ENCODE measurements at places on chromosomes 3 and 15. TPM values are rescaled to one million over a fixed set of nuclear protein-coding genes. Genes with fewer than 3 reads are reported as not detected.
A peak's percentile ranks its signal among the peaks of the same experiment; 100 is the strongest.

DNA sequence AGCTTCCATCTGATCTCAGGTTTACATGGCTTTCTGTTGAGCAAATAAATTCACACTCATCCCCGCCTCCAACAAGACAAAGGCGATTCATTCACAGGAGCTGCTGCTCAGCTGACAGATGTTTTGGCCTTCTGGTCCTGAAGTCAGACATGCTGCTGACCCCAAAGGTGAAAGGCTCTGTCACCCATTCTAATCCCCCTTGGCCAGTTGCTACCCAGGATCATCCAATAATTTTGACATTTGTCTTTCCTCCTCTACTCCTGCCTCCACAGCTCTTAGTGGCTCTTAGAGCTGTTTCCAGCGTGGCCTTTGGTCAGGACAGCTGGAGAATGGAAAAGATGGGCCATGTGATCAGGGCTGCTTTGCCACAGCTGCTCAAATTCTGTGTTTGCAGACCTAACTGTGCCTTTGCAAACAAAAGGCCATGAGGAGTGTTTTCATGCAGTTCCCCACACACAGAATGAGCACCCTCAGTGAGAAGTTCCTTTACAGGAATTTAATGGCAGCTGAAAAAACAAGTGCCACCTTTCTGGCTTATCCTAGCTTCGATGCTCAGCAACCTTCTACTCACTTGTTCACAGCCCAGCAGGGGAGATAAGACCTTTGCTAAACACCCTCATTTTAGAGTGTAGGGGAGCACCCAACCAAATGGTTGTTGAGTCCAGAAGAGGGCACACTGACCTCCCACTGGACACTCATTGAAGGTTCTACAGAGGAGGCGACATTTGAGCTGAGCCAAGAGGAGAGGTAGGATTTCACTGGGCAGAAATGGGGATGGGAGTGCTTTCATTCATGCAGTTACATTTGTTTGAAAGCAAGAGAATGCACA lies 39.0 kb downstream of the CYP19A1 start:
- no peaks in the 10 kb centered on the region for H3K27me3 ChIP-seq
- no peaks in the 10 kb centered on the region for H3K36me3 ChIP-seq
- peak overlapping the region; percentile 48 for H3K27ac ChIP-seq
- no peak overlapping the region for H3K4me3 ChIP-seq
- no peak for DNase-seq
- H3K4me1 ChIP-seq: no peaks in the 10 kb centered on the region

The SENP7 gene
- total RNA-seq: 26.6 TPM

DNA sequence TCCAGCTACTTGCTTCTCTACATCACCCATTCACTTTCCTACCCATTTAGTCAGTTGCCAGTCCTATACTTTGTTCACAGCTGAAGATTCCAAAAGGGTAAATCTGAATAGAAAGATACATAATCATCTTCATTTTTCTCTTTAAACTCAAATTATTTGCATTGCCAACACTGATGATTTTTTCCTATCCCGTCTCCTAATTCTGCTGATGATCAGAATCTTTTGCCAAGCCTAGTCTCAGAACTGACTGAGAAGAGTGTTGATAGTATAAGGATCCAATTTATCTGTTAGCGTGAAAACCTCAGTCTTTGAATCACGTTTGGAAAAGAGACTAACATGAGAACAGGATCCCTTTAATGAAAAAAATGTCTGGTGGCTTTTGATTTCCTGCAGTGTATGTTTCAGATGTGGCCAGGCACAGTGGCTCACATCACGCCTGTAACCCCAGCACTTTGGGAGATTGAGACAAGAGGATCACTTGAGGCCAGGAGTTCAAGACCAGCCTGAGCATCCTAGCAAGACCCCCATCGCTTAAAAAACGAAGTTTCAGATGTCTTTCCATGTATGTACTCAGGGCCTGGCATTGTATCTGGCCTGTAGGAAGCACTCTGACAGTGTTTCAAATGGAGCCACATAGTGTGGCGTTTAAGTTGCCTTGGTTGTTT lies 169.4 kb downstream of the KLHL25 start:
- H3K4me1 ChIP-seq: no peaks in the 10 kb centered on the region
- peak overlapping the region; percentile 74 for H3K27ac ChIP-seq
- DNase-seq: no peak

DNA sequence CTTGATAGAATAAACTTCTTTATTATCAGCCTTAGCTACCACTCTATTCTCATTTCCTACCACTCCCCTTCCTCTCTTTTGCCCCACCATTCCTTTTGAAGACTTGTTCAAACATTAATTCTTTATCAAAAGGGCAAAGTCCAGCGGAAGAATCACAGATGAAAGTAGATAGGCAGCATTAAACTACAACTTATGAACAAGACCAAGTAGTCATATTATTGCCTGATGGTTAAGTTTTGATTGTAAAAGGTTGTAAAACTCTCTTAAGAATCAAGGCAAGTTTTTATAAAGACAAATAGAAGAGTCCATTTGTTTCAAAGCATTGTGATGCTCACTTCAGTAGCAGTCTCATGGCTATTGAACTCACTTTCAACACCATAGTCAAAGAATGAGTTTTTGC lies 22.4 kb upstream of the TGFBR2 start:
- H3K27me3 ChIP-seq: no peaks in the 10 kb centered on the region
- no peak overlapping the region for H3K27ac ChIP-seq
- no peaks in the 10 kb centered on the region for H3K36me3 ChIP-seq
- H3K4me3 ChIP-seq: no peak overlapping the region
- DNase-seq: no peak

The EPM2AIP1 gene
- total RNA-seq: 25.5 TPM

GRCh38 chr3:49906073-49906743 lies 2.5 kb upstream of the MST1R start:
- H3K27ac ChIP-seq: peak overlapping the region; percentile 54
- H3K36me3 ChIP-seq: peaks cover 4% of the 10 kb centered on the region
- H3K4me1 ChIP-seq: peaks cover 6% of the 10 kb centered on the region
- H3K27me3 ChIP-seq: no peaks in the 10 kb centered on the region
- no peak for DNase-seq

DNA sequence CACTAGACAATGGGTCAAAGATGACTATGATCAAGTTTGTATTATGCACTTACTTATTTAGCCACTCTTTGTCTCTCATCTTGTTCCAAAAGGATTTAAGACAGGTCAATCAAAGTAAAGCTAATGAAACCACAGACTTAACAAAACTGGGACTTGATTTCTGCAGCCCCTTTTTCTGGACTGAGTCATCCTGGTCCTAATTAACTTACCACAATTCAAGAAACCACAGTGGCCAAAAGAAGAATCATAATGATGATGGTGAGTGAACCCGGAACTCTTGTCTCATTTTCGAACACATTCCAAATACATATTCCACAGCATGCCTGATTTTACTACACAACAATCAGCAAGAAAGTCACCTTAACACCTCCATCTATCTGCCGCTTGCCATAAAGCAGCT lies 1333.0 kb downstream of the ROBO1 start:
- no peak overlapping the region for H3K4me3 ChIP-seq
- no peaks in the 10 kb centered on the region for H3K36me3 ChIP-seq
- H3K4me1 ChIP-seq: no peaks in the 10 kb centered on the region
- no peak for DNase-seq
- no peaks in the 10 kb centered on the region for H3K27me3 ChIP-seq

DNA sequence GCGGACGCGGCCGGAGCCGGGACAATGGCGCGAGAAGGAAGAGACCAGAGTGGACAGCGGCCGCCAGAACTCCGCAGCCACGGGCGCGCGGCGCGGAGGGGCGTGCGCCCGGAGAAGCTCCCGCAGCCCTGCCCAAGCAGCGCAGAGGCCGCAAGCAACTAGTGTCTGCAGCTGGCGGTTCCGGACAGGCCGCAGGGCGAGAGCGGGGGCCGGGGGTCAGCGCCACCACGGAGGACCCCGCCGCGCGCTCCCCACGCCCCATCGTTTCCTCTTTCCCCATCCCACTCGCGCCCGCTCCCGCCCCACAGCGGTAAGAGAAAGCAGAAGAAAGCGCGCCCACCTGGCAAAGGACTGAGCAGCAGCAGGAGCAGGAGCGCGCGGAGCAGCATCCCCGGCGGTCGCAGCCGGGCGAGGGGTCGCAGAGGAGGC lies 440 bp downstream of the PRTG start:
- H3K36me3 ChIP-seq: no peaks in the 10 kb centered on the region
- no peaks in the 10 kb centered on the region for H3K27me3 ChIP-seq
- peak overlapping the region; percentile 72 for H3K4me3 ChIP-seq
- H3K4me1 ChIP-seq: no peaks in the 10 kb centered on the region

GRCh38 chr3:124832782-124833709 lies 54.1 kb downstream of the ITGB5 start:
- H3K27ac ChIP-seq: peak overlapping the region; percentile 49
- H3K4me3 ChIP-seq: no peak overlapping the region
- H3K27me3 ChIP-seq: no peaks in the 10 kb centered on the region
- no peak for DNase-seq
- no peaks in the 10 kb centered on the region for H3K36me3 ChIP-seq

- H3K36me3 ChIP-seq: no peaks in the 10 kb centered on the region
- no peak overlapping the region for H3K4me3 ChIP-seq
- DNase-seq: no peak
- H3K4me1 ChIP-seq: no peaks in the 10 kb centered on the region
- H3K27ac ChIP-seq: no peak overlapping the region
- H3K27me3 ChIP-seq: no peaks in the 10 kb centered on the region
Measured at GRCh38 chr15:59424616-59425015, 13.4 kb upstream of the FAM81A start.

GRCh38 chr15:54843006-54843405 lies 353.7 kb downstream of the RSL24D1 start:
- DNase-seq: no peak
- H3K36me3 ChIP-seq: no peaks in the 10 kb centered on the region
- no peak overlapping the region for H3K4me3 ChIP-seq
- H3K4me1 ChIP-seq: no peaks in the 10 kb centered on the region
- H3K27ac ChIP-seq: no peak overlapping the region

DNA sequence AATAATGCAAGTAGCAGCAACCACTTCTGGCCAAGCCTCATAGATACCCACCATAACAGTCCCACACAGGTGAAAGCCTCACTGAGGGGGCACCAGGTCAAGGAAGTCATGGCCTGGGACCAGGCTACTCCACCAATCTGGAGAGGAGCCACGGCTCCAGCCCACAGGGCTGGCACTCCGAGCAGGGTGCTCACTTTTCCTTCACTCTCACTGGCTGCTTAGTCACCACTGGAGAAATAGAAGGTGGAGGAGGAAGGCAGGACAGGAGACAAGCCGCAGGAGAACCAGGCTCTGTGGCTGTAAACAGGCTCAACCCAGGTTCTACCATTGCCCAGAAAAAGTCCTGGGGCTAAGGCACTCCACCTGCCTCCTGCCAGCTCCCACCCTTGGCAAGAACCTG lies 1.2 kb downstream of the USP19 start:
- peak overlapping the region; percentile 95 for H3K4me3 ChIP-seq
- H3K27ac ChIP-seq: peak overlapping the region; percentile 96
- peaks cover 38% of the 10 kb centered on the region for H3K36me3 ChIP-seq
- H3K4me1 ChIP-seq: peaks cover 8% of the 10 kb centered on the region
- DNase-seq: no peak
- H3K27me3 ChIP-seq: no peaks in the 10 kb centered on the region

DNA sequence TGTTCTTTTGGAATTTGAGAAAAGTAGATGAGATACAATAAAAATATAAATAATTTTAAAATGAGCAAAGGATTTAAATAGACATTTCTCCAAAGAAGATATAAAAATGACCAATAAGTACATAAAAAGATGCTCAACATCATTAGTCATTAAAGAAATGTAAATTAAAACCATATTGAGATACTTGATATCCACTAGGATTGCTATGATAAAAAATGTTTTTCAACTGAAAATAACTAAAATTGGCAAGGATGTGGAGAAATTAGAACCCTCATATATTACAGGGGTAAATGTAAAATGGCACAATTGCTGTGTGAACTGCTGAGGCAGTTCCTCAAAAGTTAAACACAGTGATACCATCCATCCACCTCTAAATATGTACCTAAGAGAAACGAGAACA lies 38.8 kb downstream of the LRRFIP2 start:
- H3K36me3 ChIP-seq: no peaks in the 10 kb centered on the region
- no peak overlapping the region for H3K27ac ChIP-seq
- H3K4me3 ChIP-seq: no peak overlapping the region
- H3K27me3 ChIP-seq: no peaks in the 10 kb centered on the region
- DNase-seq: no peak
- no peaks in the 10 kb centered on the region for H3K4me1 ChIP-seq

- H3K36me3 ChIP-seq: no peaks in the 10 kb centered on the region
- H3K27ac ChIP-seq: peak overlapping the region; percentile 67
- no peaks in the 10 kb centered on the region for H3K4me1 ChIP-seq
Measured at GRCh38 chr15:99137877-99138276, 33.0 kb downstream of the SYNM start.

- no peaks in the 10 kb centered on the region for H3K4me1 ChIP-seq
- peaks cover 6% of the 10 kb centered on the region for H3K36me3 ChIP-seq
- H3K27me3 ChIP-seq: no peaks in the 10 kb centered on the region
- no peak for DNase-seq
- H3K27ac ChIP-seq: no peak overlapping the region
Measured at GRCh38 chr15:84778194-84778593, 29.8 kb downstream of the ZNF592 start.

The MAP2K5 gene
- total RNA-seq: 15.1 TPM

The SLC25A38 gene
- total RNA-seq: 31.6 TPM

DNA sequence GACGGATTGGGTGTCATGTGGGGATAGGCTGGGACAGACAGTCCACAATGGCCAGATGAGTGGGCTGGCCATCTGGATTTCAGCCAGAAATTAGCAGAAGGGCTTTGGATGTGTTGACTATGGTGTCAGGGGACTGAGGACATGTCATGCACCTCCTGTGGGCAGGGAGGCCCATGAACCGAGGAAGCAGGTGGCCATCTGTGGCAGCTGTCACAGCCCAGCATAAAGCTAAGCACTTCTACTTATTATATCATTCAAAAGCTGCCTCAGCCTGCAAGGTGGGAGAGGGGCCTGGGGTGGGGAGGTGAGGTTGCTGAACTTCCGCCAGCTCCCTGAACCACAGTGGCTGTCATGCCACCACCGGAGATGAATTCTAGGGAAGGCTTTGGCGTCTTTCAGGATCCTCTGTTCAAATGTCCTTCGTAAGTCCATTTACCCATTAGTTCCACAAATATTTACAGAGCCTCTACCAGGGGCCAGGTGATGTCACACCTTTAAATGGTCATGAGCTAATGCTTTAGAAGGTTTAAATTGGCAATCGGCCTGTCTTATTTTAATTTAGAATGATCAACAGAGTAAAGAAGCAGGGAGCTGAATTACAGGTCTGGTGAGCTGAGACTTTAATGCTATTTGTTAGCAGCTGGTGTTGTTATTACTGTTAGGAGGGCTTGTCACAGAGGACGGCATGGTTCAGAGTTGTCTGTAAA lies 23.6 kb upstream of the CAV3 start:
- H3K4me3 ChIP-seq: no peak overlapping the region
- DNase-seq: no peak
- peak overlapping the region; percentile 60 for H3K27ac ChIP-seq
- no peaks in the 10 kb centered on the region for H3K4me1 ChIP-seq

DNA sequence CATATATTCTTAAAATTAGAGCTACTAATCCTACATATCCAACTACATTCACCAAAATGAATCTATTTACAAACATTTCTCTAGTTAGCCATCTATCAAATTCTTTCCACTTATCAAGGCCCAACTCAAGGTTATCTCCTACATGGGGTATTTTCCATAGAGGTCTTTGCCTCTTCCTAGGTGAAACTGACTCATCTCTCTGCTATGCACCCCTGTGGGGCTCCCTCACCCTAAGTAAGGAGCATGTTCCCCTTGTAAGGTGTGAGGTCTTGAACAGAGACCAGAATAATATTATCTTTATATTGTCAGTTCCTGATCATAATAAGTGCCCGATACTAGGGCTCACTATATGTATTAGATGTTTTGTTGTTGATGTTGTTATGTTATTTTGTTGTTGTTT lies 74.6 kb upstream of the TSC22D2 start:
- DNase-seq: no peak
- no peaks in the 10 kb centered on the region for H3K36me3 ChIP-seq
- H3K4me3 ChIP-seq: no peak overlapping the region
- no peak overlapping the region for H3K27ac ChIP-seq
- H3K27me3 ChIP-seq: no peaks in the 10 kb centered on the region
- no peaks in the 10 kb centered on the region for H3K4me1 ChIP-seq

All from breast epithelium (tissue), 4 donors.